ENCODE measurements at places on chromosomes 2 and 18.

DNA sequence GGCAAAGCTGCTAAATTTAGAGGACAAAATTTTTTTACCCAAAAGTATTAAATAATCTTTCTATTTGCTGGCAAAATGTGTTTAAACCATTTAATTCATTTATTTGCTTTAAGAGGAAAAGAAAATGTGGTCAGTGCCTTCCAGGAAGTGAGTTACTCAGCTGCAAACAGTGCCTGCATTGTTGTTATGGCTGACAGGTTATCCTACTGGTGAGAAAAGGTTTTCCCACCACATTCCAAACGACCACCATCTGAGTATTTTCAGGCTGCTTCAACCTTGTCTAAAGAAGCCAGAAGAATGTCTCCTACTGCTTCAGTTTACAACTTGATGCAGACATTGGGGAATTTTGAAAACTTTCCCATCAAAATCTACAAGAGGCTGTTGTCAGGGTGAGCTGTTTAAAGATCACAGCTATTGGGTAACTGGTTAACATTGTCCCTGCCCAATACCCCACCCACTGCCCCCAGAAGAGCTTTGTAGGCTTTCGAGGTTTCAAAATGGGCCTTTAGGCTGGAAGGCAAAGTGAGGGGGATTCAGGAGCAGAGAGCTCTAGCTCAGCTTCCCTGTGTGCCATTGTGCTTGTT, 461.3 kb upstream of the FANCL start:
- DNase-seq: no peak

- DNase-seq: no peak
Observed at GRCh38 chr2:231992888-231993287, 31.4 kb downstream of the DIS3L2 start.

GRCh38 chr18:12236934-12237832, 17.0 kb upstream of the CIDEA start:
- DNase-seq: no peak

DNA sequence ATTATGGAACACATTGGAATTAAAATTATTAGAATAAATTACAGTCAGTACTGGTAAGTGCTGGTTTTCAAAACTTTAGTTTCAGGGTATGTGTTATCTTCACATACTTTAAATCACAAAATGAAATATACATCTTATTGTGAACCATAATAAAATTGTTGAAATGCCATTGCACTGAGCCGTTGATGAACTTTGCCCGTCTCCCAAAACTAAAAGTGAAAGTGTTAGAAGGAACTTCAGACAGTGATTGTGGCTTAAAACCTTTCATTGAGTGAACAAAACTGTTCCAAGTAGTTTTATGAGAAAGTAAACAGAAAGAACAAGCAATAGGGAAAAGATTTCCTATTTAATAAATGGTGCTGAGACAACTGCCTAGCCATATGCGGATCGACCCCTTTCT, 811.6 kb downstream of the PLCL1 start:
- no peak for DNase-seq

DNA sequence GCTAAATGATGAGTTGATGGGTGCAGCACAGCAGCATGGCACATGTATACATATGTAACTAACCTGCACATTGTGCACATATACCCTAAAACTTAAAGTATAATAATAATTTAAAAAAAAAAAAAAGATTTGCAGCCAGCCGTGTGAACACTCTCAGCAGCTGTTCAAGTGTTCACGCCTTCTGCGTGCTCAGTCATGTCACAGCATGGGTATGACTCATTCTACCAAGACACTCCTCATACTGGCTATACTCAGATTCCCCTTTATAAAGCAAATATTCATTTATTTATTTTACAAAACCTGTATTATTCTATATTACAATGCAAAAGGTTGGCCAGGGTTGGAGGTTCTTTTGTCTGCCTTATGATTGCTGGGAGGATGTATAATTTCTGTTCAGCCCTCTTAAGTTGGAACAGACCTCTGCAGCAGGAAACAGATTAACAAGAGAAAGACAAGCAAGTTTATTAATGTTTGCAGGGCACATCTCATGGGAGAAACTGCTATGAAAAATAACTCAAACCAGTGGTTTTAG, 1230.6 kb upstream of the CHAC2 start:
- DNase-seq: no peak

Measured in NCI-H1417 treated with DMSO at 0.1 percent for 48 hours (cell line).